ENCODE measurements at places on chromosomes 2 and 18.

GRCh38 chr2:177207101-177207500 is 5.5 kb upstream of the HNRNPA3 start:
- DNase-seq, result no peak

GRCh38 chr2:23828986-23829385 is 97.9 kb downstream of the ATAD2B start:
- DNase-seq, result no peak

DNA sequence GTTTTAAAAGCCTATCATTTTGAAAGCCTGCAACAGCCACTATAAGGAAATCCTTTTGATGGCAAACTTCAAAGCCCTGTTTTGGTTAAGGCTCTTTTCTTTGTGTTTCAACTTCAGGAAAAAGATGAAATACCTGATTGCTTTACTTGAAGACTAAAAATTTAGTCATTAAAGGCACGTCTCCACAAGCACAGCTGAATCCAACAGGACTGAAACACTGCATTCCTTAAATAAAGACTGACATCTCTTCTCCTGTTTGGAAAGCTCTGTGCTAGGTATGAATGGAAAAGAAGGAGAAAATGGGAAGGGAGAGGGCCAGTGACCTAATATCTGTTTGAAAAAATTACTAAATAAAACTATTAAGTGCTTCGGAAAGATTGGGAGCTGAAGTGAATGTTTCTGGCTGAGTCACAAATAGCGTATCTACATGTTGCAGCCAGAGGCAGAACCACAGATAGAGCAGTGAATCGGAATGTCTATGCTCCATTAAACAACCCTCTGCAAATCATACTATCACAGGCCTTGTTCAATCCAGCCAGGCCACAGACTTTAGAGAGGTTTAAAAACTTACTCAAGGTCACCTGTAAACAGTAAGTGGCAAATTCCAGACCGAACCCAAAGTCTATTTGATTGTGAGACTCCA is 21.1 kb upstream of the RALBP1 start:
- DNase-seq, result no peak

DNA sequence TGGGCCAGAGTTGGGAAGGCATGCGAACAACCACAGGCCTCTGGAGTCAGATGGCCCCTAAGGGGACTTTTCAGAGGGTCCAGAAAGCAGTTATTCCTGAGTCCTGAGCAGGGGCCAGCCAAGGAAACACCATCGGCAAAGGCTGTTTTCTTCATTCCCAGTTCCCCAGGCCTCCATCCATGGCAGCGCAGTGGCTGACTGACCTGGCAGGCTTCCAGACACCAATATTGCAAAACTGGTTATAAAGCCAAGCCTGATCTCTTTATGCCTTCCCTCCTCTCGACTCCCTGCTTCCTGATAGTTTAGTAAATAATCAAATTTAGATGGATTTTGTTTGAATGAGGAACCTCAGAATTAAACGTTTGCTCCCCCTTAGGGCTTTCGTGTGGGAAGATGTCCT is 133.4 kb upstream of the ITGA6 start:
- no peak for DNase-seq

DNA sequence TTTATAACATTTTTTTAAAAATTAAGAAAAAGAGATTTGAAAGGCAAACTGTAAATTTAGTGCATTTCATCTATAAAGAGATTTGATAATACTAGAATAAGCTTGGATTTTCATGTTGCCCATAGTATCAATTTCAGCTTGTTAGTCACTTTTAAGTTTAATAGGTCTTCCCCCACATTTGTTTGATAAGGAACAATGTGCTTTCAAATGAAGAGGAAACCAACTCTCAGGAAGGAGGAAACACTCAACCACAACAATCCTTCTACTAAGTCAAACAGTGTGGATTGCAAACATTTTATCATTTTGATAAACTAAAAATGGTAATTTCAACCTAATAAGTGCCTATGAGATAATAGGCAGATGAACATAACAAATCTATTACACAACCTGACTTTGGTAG is 397.1 kb upstream of the CDH20 start:
- DNase-seq, result no peak

- DNase-seq, result no peak
Measured at GRCh38 chr18:13070460-13070859, 79.3 kb downstream of the CEP192 start.

DNA sequence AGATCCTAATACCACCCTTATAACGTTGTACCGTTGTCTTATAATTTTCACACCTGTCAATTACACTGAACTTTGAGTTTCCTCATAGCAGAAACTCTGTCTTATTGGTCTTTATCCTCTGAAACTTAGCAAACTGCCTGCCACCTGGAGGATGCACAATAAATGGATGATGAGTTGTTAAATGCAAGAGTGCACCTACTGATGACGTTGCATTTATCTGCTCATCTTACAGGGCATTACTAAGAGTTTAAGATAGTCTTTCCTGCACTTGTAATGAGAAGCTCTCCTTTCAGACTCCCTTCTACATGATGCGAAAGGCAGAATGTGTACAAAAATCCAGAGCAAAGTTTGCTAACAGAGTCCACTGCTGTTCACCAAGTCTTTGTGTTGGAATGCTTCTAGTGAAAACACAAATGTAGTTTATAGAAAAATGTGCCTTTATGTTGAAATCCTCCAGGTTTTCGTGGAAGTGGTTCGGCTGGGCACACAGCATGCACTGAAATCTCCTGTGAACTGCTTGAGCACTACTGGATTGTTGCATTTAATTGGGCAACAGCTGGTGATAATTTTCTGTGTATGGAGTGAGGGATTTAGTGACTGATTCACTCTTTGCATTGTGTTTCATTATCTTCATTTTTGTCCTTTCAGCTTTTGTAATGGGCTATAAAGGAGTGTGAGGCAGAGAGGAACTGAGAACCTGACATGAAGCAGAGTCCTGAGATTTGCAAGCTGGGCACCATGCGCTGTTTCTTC is 665.8 kb upstream of the ID2 start:
- DNase-seq, result no peak

- no peak for DNase-seq
Measured at GRCh38 chr2:143140864-143141661, 11.8 kb downstream of the ARHGAP15 start.

GRCh38 chr18:76558881-76559667 is 64.0 kb upstream of the ZNF516 start:
- no peak for DNase-seq

- DNase-seq, result no peak
Measured at GRCh38 chr2:15714609-15715008, 122.9 kb downstream of the DDX1 start.

GRCh38 chr2:126886211-126886915 is 12.3 kb upstream of the TEX51 start:
- no peak for DNase-seq

GRCh38 chr2:23746141-23746863 is 180.6 kb downstream of the ATAD2B start:
- DNase-seq, result no peak

- no peak for DNase-seq
Measured at GRCh38 chr2:118954297-118955060, 12.5 kb downstream of the MARCO start.

- no peak for DNase-seq
Measured at GRCh38 chr2:173254659-173255058, 100.0 kb upstream of the CDCA7 start.

DNA sequence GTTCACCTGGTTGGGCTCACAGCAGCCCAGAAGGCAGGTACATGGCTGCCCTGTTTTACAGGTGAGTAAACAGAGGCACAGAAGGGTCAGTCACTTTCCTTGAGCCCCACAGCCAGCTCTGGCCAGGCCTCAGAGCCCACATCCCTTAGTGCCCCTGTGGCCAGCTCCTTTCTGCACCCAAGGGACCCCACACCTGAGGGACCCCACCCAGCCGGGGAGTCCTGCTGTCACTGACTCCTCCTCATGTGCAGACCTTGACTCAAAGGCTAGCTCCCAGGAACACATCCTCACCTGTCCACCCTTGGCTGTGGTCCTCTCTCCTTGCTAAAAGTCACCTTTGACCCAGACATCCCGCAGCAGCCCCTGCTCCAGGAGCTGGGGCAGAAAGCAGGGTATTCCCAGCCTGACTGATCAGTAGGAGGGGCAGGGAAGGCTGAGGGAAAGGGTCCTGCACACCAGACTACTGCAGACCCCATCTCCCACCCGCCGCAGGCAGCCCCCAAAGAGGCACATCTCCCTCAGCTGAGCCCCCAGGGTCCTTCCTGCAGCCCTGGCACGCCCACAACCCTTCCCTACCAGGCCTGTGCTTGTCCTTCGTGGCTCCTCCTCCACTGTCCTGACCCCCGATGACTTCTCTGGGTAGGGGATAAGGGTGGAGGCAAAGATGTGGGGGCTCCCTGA is 9.8 kb upstream of the ARHGEF4 start:
- DNase-seq, result no peak

- no peak for DNase-seq
Measured at GRCh38 chr2:41413813-41414485, 633.9 kb upstream of the PKDCC start.

- no peak for DNase-seq
Measured at GRCh38 chr2:58866040-58866439, 624.9 kb upstream of the FANCL start.

DNA sequence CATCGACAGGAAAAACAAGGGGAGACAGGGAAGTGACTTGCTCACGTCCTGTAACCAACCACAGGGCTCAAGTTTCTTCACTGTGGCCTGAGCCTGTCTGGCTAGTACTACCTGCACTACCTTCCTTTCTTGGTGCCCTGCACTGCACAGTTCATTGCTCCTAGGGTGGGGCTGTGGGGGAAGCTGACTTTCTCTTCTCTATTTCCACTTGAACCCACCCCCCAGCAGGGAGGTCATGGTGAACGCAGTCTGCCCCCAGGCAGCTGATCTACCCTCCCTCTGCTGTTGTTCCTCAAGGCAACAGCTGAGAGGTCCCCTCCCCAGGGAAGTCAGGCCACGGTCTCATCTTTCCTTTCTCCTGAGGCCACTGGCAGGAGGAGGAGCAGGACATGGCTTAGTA is 532.1 kb downstream of the SOX11 start:
- DNase-seq, result no peak

DNA sequence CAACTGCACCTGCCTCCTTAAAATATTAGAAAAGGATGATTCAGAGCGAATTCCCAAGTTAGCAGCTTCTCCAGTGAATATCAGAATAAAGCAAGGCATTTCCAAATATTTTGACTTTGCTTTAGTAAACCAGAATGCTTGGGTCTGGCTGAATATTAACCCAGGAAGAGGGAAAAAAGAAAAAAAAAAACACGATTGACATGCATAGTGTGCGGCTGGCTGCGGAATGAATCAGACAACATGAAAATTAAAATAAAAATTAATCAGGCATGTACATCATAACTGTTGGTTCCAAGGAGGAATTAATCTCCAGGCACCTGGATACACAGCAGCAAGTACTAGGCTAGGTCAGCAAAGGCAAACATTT is 105.8 kb upstream of the NCKAP5 start:
- no peak for DNase-seq

DNA sequence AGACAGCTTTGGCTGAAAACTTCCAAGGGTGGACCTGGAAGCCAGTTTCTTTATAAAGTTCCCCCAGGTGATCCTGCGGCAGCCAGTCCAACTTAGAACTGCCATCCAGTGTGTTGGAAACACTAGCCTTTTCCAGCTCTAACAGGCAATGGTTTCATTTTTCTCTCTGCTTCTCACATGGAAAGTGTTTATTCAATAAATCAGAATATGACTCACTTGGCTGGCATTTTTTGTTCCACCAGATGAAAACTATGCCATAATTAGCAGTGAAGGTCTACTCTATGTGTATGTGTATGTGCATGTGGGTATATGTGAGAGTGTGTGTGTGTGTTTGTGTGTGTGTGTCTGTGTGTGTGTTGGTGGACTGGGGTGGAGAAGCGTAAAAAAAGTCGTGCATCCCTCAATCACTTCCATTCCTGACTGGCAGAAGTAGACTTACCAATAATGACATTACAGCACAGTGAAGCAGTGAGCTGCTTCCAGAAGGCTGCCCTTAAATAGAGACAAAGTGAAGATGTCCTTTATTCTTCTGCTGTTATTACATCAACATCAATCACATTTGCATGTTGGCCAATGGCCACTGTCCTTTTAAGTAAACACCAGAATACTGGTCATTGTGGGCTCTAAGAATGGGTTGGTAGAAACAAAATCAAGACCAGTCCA is 90.9 kb upstream of the SETBP1 start:
- no peak for DNase-seq

DNA sequence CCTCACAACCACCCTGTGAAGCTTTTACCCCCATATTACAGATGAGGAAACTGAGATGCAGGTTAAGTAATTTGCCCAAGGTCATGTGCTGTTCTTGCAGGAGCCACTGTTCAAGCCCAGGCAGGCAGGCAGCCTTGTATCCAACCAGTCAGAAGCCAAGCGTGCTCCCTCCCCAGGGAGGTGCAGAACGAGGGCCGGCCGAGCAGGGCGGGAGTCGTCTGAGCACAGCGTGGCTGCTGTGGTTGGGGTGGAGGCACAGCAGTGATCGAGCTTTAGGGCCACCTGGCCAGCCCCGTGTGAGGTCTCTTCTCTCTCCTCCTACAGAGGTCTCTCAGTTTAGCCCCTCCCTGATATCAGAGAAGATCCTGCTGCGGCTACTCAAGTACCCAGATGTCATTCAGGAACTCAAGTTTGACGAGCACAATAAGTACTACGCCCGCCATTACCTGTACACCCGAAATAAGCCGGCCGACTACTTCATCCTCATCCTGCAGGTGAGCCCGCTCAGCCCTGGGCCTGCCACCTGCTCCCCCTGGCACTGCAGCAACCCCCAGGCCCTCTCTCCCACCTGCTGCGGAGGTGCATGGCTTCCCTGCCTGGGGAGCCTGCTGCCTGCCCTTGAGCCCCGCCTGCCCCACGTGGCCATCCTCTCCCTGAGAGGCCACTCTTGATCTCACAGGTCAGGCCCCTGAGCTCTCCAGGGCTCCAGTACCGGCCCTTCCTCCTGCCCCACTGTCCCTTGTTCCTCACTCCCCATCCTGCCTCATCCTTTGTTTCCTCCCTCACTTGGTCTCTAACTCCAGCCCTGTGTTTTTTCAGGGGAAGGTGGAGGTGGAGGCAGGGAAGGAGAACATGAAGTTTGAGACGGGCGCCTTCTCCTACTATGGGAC is 17.1 kb upstream of the CNNM3 start:
- DNase-seq, result no peak

- DNase-seq, result no peak
Measured at GRCh38 chr18:33924576-33924975, 300.1 kb downstream of the NOL4 start.

DNA sequence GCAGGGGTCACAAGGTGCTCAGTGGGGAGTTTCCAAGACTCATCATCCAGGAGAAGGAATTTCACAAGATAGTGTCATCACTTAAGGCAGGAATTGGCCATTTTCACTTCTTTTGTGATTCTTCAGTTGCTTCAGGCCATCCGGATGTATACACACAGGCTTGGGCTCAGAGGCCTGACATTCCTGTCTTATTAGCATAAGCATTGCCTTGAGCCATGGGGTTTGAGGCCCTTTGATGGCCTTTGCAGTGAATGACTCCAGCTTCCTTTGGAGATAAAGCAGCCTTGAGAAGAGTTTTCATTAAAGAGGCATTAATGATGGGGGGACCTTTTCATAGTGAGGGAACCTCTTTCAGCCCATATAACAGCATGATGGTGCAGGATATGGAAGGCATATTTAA is 366.0 kb upstream of the CNTNAP5 start:
- DNase-seq, result no peak

- DNase-seq, result no peak
Measured at GRCh38 chr2:134866498-134867099, 28.2 kb downstream of the ACMSD start.

- DNase-seq, result no peak
Measured at GRCh38 chr2:40315683-40316082, 136.2 kb downstream of the SLC8A1 start.

- no peak for DNase-seq
Measured at GRCh38 chr18:2148823-2149222, 422.5 kb downstream of the METTL4 start.

Data from stimulated activated CD8-positive, alpha-beta memory T cell treated with anti-CD3 and anti-CD28 coated beads, Interleukin-12 subunit alpha, Interleukin-12 subunit beta, amount 100 ng/mL, for 1 hour (primary cell).